ENCODE measurements at places on chromosomes 6 and 20. TPM values are rescaled to one million over a fixed set of nuclear protein-coding genes. Genes with fewer than 3 reads are reported as not detected.

Gene CALHM6
- 30.6 TPM for total RNA-seq

Gene ARMC12
- 1.1 TPM for total RNA-seq

Gene TUBB
- total RNA-seq: 288 TPM

Gene CCR6
- total RNA-seq: 30.9 TPM

Gene TMEM244
- not detected for total RNA-seq

Gene FOXC1
- 0.39 TPM for total RNA-seq

Gene SGK1
- total RNA-seq: 37.3 TPM

Gene SIGLEC1
- total RNA-seq: 0.15 TPM

Measured in B cell (primary cell).